ENCODE measurements at places on chromosomes 6 and 20. TPM values are rescaled to one million over a fixed set of nuclear protein-coding genes. Genes with fewer than 3 reads are reported as not detected.

PRKN gene
- total RNA-seq, result 0.07 TPM

DNAJC5 gene
- 69.3 TPM for total RNA-seq

GRCh38 chr6:89079511-89080234 is 878 bp upstream of the PNRC1 start:
- peak; percentile 44 for DNase-seq

GRCh38 chr6:11324453-11325015 is 92.1 kb upstream of the NEDD9 start:
- no peak for DNase-seq

- DNase-seq, result no peak
Observed at GRCh38 chr20:42485556-42485955, 704.1 kb downstream of the PTPRT start.

GRCh38 chr6:7414811-7415210 is 25.2 kb downstream of the RIOK1 start:
- DNase-seq, result no peak

DNA sequence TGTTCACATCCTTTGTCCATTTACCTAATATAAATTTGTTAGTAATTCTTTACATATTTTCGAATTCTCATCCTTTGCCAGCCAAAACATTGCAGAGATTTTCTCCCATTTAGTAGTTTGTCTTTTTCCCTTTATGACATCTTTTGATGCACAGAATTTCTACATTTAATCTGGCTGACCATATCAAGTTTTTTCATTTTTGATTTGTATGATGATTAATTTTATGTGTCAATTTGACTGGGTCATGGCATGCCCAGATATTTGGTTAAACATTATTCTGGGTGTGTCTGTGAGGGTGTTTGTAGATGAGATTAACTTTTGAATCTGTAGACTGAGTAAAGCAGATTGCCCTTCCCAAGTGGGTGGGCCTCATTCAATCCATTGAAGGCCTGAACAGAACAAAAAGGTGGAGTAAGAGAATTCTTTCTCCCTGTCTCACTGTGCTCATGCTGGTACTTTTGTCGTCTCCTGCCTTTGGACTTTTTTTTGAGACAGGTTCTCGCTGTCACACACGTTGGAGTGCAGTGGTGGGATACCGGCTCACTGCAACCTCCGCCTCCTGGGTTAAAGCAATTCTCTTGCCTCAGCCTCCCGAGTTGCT is 72.1 kb upstream of the EPB41L1 start:
- DNase-seq, result no peak

Measured in MG63 (cell line).